Stimulated activated naive CD4-positive, alpha-beta T cell treated with Interleukin-2 at 50 U/mL for 16 hours (primary cell): ENCODE measurements at places on chromosomes 12 and 14.

GRCh38 chr14:80637756-80638619 is 303.6 kb downstream of the CEP128 start:
- DNase-seq: no peak

GRCh38 chr12:26298785-26299621 is 103.6 kb downstream of the SSPN start:
- DNase-seq: no peak

GRCh38 chr14:50825307-50825706 is 5.7 kb downstream of the NIN start:
- no peak for DNase-seq

DNA sequence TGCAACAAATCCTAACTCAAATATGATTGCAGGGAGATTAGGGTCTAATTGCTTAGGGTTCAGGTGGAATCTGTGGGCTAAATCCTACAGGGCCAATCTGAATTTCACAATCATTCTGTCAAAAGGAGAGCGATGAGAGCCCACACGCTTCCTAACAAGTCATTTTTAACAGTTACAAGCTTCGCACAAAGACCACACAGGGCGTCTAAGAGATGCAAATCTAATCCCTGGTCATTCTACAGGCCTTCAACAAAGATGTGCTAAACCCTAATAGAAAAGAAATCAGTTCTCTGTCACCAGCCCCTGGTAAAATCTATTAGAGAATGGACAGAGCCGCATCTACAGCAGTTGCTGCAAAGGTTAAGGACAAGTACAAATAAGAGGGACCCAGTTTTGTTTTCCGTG is 15.3 kb downstream of the NKX2-1 start:
- no peak for DNase-seq

DNA sequence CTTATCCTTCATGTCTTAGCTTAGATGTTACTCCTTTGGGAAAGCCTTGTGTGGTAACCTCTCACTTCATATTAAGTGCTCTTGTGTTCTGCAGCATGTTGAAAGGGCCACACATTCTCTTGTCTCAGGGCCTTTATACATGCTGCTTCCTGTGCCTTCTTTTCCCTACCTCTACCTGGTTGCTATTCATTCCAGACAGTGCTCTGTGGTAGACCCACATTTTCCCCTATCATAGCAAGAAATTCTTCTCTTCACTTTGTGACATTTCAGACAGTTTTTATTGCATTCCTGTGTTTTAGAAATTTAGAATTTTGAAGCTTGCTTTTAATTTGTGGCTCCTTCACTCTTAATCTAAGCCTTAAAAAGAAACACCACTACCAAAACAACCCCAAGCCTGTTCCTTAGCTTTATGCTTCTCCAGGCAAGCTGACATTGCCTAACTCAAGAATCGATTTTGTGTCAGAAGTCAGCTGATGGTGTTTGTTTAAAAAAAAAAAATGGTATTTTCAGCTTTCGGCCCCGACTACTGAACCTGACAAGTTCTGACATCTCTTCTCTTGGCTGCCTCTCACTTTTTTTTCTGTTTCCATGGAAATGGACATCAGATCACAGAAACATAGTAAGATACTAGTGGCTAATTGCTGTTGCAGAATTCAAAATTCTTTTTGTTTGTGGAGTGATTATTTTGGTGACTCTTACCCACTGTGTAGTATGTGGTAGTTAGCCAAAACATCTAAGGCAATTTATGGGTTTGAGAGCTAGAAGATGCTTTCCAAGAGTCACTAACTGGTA is 156.3 kb downstream of the NUBPL start:
- no peak for DNase-seq

DNA sequence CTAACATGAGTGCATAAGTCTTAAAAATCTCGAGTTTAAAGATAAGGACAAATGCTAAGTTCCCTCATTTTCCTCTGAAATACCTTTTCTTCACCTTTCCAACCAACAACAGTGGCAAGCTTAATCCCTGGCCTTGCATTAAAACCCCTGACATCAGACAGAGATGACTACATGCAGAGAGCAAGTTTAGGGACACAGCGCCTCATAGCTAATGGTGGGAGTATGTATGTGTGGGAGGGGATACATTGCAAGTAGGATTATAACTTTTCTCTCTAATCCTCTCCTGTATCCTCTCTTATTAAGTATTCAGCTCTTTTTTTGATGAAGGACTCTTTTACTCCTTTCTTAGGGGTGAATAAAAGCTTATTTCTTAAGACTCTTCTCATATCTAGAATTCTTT is 547.1 kb downstream of the CCER1 start:
- DNase-seq: no peak

GRCh38 chr12:51001799-51002198 is 24.4 kb downstream of the SLC11A2 start:
- DNase-seq: no peak

GRCh38 chr12:104720339-104721038 is 237.6 kb downstream of the SLC41A2 start:
- peak; percentile 47 for DNase-seq

DNA sequence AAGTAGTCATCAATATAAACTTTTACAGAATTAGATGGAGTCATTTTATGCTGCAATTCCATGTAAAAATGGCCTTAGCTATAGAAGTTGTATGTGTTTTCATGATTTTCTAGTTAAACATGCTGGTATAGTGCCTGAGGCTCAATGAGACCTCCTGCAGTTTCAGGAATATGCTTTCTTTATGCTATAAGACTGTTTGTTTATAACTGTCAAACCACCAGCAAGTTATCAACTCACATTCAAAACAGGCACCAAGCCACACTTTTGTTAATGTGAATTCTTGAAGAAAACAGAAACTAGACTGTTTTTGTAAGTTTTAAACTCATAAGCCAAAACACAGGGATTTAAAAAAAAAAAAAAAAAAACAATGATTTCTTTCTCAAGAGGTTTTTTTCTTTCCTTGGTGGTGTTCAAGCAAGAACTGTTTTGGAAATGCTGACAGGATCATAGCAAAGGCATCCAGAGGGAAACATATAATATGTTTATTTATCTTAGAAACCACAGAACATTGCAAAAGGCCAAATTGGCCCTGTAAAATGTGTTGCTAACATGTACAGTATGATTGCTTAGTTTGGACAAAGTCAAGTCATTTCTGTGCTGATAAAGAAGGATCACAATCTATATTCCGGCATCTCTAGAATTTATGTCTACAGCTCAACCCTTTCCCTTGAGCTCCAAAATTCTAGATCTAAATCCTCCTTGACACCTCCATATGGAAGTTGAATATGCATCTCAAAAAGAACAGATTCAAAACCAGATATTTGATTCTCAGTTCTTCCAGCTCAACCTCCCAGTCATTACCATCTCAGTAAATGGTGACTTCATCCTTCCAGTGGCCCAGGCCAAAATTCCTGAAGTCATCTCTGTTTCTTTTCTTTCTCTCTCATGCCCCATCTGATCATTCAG is 29.0 kb upstream of the LUM start:
- DNase-seq: no peak

- no peak for DNase-seq
Measured at GRCh38 chr12:97912943-97913342, 450.3 kb downstream of the RMST start.

DNA sequence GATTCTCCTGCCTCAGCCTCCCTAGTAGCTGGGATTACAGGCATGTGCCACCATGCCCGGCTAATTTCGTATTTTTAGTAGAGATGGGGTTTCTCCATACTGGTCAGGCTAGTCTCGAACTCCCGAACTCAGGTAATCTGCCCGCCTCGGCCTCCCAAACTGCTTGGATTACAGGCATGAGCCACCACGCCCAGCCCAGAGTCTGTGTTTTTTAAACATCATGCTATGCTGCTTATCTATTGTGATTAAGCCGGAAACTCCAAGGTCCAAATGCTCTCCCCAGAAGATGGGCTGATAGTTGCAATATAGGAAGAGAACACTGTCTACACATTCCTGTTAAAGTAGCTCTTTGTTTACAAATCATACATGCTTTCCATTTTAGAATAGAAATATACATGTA is 30.5 kb upstream of the MAX start:
- DNase-seq: no peak
